Fibroblast of the conjunctiva (primary cell): ENCODE measurements at places on chromosomes 13 and 19.

- no peak for DNase-seq
Measured at GRCh38 chr13:51243227-51243626, 21.0 kb downstream of the FAM124A start.

GRCh38 chr19:10976131-10976892 is 15.5 kb downstream of the SMARCA4 start:
- DNase-seq: no peak

DNA sequence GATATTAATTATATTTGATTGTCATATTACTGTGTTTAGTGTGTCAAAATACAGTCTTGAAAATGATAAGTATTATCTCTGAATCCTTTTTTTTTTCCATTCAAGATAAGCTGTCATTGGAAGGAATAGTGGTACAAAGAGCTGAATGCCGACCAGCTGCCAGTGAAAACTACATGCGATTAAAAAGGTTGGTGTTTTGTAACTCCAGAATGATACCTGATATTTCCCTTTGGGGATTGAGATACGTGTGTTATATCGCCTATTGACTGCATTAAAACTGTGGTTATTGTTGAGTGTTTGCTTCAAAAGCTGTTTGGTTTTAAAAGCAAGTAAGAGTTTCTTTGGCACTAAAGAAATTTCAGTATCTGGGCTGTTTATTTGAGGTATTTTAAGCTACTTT is 6.5 kb upstream of the KCTD4 start:
- no peak for DNase-seq

- no peak for DNase-seq
Measured at GRCh38 chr19:21593934-21594820, 88.8 kb downstream of the ZNF429 start.

GRCh38 chr13:75492389-75492788 is 10.4 kb upstream of the TBC1D4 start:
- DNase-seq: no peak

DNA sequence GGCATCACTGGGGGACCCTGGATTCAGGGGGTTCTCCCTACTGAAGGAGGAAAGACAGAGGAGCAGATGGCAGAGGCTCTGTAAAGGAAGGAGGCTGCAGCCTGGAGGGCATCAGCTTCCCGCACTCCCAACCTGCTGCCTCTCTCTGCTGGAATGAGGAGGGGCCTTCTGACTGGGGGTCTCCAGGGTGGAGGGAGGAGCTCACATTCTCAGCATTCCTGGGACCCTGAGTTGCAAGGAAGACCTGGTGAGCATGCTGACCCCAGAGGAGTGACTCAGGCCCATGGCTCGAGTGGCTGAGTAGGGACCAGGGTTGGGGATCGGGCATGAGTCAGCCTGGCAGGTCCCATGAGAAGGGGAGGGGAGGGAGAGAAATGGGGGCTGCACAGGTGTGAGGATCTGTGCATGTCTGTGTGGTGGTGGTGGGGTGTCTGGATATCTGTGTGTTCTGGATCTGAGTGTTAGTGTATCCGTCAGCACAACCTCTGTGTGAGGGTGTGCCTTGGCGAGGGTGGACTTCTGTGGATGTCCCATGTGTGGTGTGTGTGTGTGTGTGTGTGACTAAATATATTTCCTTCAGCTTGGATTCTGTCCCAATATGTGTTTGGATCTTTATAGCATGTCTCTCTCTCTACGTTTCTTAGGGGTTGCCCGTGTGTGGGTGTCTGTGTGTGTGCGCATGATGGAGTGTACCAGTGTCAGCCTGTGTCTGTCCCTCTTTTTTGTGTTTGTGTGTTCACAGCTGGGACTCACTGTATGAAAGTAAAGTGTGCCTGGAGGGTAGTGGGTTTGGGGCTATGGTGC is 4.6 kb downstream of the AXL start:
- DNase-seq: peak; percentile 47

GRCh38 chr19:46328079-46328478 is 18.8 kb upstream of the PPP5C start:
- no peak for DNase-seq

- DNase-seq: no peak
Measured at GRCh38 chr19:32718286-32718685, 1.3 kb upstream of the TDRD12 start.

DNA sequence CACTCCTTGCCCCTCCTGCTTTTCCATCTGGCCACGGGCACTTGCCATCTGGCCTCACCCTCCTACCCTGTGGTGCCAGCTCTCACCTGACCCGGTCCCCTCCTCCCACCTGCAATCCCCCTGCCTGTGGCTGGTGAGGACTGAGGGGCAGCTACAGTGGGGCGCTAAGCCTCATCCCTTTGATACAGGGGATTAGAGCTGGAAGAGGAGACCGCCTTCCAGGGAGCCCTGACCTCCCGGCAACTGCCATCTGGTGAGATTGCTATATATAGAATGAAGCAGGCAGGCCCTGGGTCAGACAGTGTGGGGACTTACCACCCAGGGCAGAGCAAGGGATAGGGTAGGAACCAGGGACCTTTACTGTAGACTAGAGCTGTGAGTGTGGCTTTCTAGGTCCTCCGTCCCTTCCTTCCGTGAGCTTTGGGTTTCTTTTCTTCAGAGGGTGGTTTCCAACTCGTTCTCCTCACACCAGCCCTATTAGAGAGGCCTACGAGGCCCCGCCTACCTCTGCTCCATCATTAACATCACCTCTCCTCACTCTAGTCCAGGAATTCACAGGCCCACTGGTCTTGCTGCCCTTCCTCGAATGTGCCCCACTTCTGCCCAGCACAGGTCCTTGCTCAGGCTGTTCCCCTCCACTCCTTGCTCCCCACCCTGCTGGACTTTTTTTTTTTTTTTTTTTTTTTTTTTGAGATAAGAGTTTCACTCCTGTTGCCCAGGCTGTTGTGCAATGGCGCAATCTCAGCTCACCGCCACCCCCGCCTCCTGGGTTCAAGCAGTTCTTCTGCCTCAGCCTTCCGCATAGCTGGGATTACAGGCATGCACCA is 7.7 kb downstream of the KASH5 start:
- DNase-seq: no peak

- peak; percentile 96 for DNase-seq
Measured at GRCh38 chr19:13022859-13023636, 27.8 kb downstream of the NFIX start.

- DNase-seq: peak; percentile 47
Measured at GRCh38 chr19:47863514-47863936, 4.5 kb downstream of the TPRX2 start.
